Naive B cell (primary cell): ENCODE measurements at places on chromosomes 2 and 18.
A peak's percentile ranks its signal among the peaks of the same experiment; 100 is the strongest.

DNA sequence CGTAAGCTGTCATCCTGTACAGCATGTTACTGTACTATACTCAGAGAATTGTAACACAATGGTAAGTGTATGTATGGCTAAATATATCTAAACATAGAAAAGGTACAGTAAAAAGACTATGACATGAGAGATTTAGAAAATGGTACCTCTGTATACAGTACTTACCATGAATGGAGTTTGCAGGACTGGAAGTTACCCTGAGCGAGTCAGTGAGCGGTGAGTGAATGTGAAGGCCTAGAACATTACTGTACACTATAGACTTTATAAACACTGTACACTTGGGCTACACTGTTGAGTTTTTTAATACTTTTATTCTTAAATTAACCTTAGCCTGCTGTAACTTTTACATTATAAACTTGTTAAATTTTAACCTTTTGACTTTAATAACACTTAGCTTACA lies 1.5 kb downstream of the DDX18 start:
- peaks cover 40% of the 10 kb centered on the region for H3K4me1 ChIP-seq
- peak overlapping the region; percentile 100 for H3K27ac ChIP-seq

GRCh38 chr2:227462462-227462951 lies 9.4 kb upstream of the AGFG1 start:
- DNase-seq = peak; percentile 47
- H3K4me1 ChIP-seq = peaks cover 46% of the 10 kb centered on the region
- no peaks in the 10 kb centered on the region for H3K27me3 ChIP-seq
- H3K27ac ChIP-seq = peak overlapping the region; percentile 85
- no peaks in the 10 kb centered on the region for H3K36me3 ChIP-seq

GRCh38 chr2:212392043-212392442 lies 146.6 kb downstream of the ERBB4 start:
- no peak for DNase-seq
- H3K36me3 ChIP-seq = no peaks in the 10 kb centered on the region
- no peak overlapping the region for H3K4me3 ChIP-seq
- no peaks in the 10 kb centered on the region for H3K4me1 ChIP-seq
- H3K27me3 ChIP-seq = no peaks in the 10 kb centered on the region

GRCh38 chr2:11024259-11024645 lies 112.5 kb downstream of the KCNF1 start:
- DNase-seq = no peak
- no peaks in the 10 kb centered on the region for H3K4me1 ChIP-seq
- H3K36me3 ChIP-seq = no peaks in the 10 kb centered on the region
